Iris pigment epithelial cell (primary cell): ENCODE measurements at places on chromosomes 1 and 21.

- peak; percentile 84 for DNase-seq
These were observed 193.9 kb downstream of the FMN2 start for GRCh38 chr1:240285540-240285939.

DNA sequence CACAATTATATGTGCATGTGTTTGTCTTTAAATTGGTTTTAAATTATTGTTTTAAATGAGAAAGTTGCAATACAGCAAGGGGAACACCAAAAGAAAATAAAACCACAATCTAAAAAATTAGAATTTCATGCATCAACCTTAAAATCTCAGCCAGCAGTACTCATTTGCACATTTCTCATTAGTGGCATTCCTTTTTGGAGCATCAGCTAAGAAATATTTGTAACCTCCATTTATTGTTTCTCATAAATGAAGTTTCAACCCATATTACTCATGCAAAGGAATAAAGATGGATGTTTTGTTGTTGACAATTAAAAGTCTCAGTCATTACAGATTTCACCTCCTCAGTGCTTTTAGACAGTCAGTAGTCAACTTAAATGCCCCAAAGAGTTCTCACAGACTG, 160.1 kb downstream of the TBX15 start:
- no peak for DNase-seq

DNA sequence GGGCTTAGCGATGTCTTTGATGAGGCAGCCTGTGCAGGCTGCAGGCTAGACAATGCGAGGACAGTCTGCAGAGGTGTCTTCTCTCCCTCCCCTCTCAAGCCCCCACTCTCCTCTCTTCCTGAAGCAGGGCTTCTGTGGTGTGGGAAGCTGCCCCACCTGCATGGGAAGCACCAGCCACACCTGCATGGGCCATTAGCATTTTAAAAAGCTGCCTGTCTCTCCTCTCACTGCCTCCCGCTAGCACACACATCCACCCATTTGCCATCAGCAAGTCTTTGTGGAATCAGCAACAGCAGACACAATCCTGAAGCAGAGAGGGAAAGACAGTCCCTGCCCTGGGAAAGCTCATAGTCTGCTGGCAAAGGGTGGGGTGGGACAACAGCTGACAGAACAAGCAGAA, 53.1 kb downstream of the NAV1 start:
- DNase-seq, result no peak

DNA sequence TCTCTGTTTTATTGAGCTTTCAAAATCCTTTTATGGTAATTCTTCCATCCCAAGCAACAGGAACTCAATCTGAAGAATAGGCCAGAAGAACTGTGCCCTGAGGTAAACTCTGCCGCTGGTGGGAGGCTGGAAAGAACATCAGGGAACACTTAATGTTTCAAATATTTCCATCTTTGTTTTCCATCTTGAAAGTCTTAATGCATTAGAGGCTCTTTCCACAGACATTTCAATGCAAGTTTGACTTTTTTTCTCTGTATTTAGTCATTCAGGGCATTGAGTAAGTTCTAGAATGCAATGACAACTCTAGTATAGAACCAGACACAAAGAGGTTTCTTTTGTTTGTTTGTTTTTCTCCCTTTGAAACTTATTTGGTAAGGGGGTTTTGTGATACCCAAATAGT, 61.5 kb downstream of the KIAA0040 start:
- DNase-seq, result no peak

DNA sequence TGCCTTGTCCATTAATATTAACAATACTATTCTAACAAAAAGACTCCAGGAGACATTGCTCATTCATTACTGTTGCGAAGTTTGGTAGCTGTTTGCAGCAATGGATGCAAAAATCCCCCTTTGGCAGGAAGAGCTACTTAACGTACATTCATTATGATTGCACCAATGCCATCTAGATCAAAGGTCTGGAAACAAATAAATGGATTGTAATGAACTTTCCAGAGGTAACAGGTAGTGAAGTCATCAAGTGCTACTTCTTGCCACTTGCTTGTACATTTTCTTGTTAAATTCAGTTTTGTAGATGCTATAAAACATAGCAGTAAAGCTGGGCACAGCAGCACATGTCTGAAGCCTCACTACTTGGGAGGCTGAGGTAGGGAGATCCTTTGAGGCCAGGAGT, 93.9 kb downstream of the DDAH1 start:
- DNase-seq, result peak; percentile 56

- DNase-seq, result no peak
These were observed 12.3 kb downstream of the BTBD19 start for GRCh38 chr1:44820328-44821239.

- no peak for DNase-seq
These were observed 14.9 kb downstream of the ATP1A4 start for GRCh38 chr1:160166166-160166868.

- peak; percentile 14 for DNase-seq
These were observed 71.8 kb downstream of the DUSP10 start for GRCh38 chr1:221670081-221670480.

DNA sequence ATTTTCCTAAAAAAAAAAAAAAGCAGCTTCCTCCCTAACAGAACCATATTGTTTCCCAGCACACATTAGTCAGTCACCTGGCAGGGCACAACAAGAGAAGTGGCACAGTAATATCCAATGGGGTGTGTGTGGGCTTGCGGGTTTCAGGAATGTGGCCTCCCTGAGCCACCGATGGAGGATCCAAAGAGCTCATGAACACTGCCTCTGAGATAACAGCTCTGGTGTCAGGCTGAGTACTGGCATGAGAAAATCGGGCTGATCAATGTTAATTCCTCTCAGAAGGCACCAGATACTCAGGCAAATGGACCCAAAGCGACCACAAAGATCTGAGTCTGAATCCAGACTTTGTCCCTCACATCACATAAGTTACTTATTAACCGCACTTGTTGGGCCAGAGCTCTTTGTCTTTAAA, 2.2 kb upstream of the LYPD8 start:
- no peak for DNase-seq

DNA sequence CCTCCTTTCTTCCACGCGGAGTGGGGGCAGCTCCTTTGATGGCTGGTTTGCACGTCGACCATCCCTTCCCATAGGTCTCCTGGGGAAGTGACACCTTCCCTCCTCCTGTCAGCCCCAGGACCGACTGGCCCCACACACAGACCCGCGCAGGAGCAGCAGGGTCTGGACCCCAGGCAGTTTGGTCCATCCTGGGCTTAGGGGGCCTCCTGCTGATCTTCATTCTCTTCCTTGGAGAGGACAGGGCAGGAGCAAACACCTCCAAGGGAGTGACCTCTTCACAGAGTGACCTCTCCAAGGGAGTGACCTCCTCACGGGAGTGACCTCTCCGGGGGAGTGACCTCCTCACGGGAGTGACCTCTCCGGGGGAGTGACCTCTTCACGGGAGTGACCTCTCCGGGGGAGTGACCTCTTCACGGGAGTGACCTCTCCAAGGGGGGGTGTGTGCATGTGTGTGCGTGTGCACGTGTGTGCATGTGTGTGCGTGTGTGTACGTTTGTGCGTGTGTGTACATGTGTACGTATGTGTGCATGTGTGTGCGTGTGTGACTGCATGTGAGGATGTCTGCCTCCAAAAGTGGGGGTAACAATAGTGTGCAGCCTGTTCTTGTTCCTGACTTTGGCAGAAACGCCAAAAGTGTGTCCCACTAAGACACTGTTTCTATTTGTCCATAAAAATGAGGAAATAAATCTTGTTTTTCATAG, 29.8 kb downstream of the COL6A1 start:
- no peak for DNase-seq

DNA sequence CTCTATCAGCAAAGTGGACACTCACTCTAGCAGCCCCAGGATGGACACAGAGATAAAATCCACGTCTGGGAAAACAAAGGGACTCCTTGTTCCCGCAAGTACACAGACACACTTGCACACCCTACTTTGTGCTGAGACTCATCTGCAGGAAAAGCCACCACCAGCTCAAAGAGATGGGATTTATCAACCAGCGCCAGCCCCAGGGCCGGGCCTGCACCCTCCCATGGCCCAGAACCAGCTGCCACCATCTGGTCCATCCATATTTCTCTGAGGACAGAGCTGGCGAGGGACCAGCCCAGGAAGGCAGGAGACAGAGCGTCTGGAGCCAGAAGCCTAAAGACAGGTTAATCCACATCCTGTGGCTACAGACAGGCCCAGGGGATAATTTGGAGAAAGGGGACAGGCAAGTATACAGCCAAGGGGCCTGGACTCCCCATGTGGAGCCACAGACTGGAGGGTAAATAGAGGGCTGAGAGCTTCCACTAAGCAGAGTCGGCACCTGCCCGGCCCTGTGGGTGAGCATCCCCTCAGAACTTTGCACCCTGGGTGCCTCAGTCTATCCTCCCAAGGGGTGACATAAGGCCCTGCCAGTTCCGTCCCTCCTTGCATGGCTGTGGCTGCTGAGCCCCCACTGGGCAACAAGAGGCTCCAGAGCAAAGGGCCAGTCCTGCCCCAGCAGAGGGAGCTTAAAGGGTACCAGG, 233.9 kb downstream of the PTPRU start:
- DNase-seq, result no peak

- DNase-seq, result peak; percentile 63
These were observed at the start of gene LAMC2 for GRCh38 chr1:183185941-183186490. LAMC2 (plus strand) TSS chr1:183186264; CDS start chr1:183186353, 89 bp downstream.

- no peak for DNase-seq
These were observed 157.8 kb downstream of the SDCCAG8 start for GRCh38 chr1:243413431-243414151.

GRCh38 chr21:41772351-41773080, 5.7 kb upstream of the RIPK4 start:
- DNase-seq, result no peak
